ENCODE measurements at places on chromosomes 11 and 22. TPM values are rescaled to one million over a fixed set of nuclear protein-coding genes. Genes with fewer than 3 reads are reported as not detected.

Gene MPPED2
- total RNA-seq, result not detected

Gene OR8A1
- total RNA-seq, result not detected

Gene BARX2
- total RNA-seq, result not detected

Gene SLC22A25
- not detected for total RNA-seq

Gene KCNK7
- 0.22 TPM for total RNA-seq

Gene SYTL2
- 11.0 TPM for total RNA-seq

Gene RAB38
- total RNA-seq, result 1.0 TPM

Data from A549 treated with ZK216348 at 1 μM for 4 hours (cell line).